ENCODE measurements at places on chromosomes 16 and 17. TPM values are rescaled to one million over a fixed set of nuclear protein-coding genes. Genes with fewer than 3 reads are reported as not detected.

GRCh38 chr16:72244853-72245252 lies 72.9 kb upstream of the PMFBP1 start:
- DNase-seq: no peak

- no peak for DNase-seq
Measured at GRCh38 chr16:50373780-50374179, 5.0 kb upstream of the BRD7 start.

DNA sequence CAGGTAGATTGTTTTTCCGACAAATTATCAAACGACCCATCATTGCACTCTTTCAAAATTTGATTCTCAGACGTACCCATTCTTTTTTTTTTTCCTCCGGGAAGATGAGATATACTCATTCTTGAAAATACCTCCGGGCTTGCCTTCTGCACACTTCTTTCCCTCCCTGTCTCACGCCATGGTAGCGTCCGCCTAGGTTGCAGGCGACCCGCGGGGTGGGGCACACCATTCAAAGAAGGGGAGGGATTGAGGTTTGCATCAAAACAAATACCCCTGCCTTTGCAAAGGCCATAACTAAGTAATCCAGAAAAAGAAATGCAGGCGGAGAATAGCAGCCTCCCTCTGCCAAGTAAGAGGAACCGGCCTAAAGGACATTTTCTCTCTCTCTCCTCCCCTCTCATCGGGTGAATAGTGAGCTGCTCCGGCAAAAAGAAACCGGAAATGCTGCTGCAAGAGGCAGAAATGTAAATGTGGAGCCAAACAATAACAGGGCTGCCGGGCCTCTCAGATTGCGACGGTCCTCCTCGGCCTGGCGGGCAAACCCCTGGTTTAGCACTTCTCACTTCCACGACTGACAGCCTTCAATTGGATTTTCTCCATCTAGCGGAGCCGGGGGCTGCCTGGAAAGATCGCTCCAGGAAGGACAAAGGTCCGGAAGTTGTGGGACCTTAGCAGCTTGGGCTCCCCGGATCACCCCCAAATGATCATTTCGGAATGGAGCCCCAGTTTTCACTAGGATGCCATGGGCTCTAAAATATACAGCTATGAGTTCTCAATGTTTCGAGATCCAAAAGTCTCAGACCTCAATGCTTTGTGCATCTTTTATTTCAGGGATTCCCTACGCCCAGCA lies 843 bp downstream of the TP53 start:
- DNase-seq: peak; percentile 92

SLC47A1 gene
- not detected for total RNA-seq
